ENCODE measurements at places on chromosomes 7 and 10.

DNA sequence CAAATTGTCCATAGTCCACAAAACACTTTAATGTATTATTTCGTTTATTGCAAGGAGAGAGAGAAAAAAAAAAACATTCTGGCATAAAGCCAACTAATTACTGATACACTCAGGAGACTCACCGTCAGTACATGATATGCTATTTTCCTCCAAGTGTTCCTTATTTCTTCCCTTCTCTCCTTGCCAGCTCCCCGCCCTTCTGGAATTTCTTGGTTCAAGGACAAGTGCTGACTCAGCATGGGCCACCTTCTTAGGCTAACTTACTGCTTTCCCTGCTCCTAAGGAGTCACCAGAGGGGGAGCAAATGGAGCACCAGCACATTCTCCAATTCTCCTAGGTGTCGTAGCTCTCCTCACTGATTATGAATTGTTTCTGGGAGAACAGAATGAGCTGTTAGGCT is 133.8 kb upstream of the HDAC9 start:
- DNase-seq: no peak

DNA sequence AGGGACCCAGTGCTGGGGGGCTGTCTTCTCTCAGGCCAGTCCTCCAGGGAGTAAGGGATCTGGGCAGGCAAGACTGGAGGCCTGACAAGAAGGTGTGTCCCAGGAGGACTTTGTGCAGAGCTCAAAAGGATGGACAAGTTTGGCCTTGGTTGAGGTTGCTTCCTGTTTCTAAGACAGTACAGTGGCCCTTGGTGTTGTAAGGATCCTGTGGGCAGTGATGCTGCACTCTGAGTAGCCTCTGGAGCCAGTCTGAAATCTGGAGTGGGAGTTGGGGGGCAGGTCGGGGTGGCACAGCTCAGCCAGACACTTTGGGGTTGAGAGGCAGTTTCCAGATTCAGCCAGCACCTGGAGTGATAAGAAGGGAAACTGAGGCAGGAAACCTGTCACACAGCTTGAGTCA is 139.2 kb upstream of the ZMIZ1 start:
- no peak for DNase-seq

DNA sequence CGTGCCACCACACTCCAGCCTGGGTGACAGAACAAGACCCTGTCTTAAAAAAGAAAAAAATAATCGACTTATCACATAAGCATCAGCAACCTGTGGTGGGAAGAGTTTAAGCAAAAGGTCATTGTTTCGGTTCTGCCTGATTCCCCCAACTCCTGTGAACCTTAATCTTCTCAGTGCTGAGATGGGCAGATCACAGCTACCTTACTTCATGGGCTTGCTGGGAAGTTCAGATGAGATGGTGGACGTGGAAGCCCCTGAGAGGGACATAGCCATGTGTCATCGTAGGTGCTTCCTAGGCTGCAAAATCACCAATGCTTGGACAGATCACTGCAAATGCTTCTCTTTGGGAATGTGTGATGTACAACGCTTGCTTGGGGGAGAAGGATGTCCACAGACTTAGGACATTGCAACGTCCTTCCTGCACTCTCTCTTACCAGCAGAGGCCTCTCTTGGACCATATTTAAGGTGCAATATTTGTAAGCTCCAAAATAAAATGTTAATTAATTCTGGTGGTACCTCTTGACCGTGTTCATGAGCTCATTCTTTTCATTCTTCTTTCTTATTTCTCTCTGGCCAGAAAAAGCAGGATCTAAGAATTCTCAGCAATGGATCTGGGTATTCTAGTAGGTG is 8.6 kb downstream of the GJD4 start:
- no peak for DNase-seq

- DNase-seq: no peak
Measured at GRCh38 chr10:124349996-124350280, 68.8 kb downstream of the OAT start.

DNA sequence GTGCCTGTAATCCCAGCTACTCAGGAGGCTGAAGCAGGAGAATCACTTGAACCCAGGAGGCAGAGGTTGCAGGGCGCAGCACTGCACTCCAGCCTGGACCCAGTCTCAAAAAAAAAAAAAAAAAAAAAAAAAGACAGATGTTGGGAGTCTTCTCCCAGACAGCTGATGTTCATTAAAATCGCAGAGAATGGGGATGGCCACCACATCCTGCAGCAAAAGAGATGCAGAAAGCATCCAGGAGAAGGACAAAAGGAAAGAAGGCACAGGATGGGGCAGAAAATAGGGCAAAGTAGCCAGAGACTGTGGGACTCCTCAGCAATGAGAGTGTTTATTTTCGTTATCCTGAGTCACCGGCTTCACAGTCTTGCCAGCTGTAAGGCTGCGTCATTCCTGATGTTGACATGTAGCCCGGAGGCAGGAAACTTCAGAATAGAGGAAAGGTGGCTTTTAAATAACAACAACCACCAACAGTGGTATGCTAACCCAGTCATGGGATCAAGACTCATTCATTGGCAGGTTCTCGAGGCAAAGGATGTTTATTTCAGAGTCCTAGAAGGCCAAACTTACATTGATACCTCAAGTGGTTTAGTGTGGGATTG is 149.5 kb upstream of the SVIL start:
- no peak for DNase-seq

DNA sequence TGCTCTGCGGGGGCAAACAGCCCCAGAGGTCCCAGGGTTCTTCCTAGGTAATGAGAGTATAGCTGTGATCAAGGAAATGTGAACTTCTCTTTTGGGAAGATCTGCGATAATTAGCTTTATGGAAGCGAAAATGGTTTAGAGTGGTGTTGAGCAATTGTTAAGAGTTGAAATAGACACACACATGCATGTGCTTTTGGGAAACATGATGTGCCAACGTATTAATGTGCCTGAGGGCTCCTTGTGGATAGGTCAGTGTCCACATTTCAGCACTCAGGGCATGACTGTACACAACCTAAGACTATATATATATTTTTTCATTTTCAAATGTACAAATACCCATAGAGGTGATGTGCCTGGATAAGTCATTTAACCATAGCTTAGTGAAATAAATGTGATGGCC is 67.0 kb downstream of the GSDME start:
- no peak for DNase-seq

DNA sequence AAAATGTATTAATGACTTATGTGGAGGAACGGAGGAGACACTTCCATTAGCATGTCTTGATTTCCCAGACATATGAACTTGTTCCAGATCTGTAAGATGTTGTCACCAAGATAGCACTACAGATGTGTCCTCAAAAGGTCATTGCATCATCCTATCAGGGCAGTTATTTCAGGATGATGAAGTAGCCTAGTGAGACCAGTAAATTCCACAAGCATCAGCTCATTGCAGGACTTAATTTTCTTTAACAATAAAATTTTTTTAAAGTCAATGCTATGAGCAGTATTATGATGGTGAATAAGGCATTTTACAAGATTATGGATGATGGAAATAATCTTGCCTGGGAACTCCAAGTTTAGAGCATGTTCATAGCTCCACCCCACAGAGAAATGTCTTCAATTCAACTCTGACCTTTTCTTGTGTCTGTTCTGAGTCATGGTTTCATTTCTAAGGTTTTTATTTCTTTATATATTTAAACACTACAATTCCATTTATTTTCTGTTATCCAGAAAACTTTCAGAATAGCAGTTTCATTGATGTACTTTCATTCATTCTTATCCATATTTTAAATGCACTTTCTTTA is 1203.3 kb upstream of the CELF2 start:
- DNase-seq: no peak

- no peak for DNase-seq
Measured at GRCh38 chr10:13794992-13795612, 208.3 kb downstream of the PRPF18 start.

DNA sequence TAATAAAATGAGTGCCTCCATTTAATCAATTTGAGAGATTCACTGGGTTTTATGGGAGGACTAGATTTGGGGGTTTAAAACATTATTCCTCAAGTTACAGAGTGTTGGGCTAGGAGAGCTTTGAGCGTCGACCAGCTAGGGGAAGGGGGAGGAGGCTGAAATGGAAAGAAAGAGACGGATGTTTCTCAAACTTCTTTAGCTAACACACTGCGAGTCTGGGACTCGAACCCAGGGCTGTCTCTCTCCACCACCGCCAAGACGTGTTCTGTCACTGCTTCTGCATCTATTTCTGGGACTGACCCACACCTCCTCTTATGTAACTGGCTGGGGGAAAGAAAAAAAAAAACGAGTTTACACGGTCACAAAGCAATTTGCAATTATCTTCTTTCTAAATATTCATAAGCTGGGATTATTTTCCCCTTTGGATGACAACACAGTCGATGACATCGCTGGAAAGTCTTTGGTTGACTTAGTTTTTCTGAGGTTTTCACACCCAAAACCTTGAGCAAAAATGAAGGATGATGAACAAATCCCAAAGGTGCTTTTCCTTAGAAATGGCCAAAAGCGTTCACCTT is 27.2 kb downstream of the CHST15 start:
- DNase-seq: no peak

- no peak for DNase-seq
Measured at GRCh38 chr7:151660141-151660540, 140.4 kb upstream of the RHEB start.

- DNase-seq: peak; percentile 73
Measured at GRCh38 chr10:29056729-29057128, 232.1 kb upstream of the LYZL1 start.

DNA sequence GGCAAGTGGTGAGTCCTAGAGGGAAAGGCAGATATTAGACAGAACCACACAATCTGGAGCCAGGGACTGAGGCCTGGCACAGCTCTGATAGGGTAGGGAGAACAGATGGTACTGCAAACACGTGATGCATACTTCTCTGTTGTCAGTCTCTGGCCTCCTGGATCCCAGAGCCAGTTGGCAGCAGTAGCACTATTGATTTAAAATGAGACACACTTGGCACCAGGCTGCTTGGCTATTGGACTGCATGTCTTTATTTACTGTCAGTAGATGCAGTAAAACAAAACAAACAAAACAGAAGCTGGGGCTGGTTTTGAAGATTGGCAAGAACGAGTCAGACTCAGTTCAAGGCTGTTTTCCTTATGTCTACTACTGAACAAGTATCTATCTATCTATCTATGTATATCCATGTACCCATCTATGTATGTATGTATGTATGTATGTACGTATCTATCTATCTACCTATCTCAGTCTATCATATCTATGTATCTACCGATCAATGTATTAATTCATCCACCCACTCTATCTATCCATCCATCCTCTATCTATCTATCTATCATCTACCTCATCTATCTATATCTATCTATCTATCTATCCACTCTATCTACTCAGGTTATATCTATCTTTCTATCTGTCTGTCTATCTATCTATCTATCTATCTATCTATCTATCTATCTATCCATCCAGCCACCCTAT is 23.4 kb upstream of the MGAM2 start:
- DNase-seq: peak; percentile 91

- DNase-seq: peak; percentile 11
Measured at GRCh38 chr7:47580811-47581331, 1.0 kb downstream of the TNS3 start.

DNA sequence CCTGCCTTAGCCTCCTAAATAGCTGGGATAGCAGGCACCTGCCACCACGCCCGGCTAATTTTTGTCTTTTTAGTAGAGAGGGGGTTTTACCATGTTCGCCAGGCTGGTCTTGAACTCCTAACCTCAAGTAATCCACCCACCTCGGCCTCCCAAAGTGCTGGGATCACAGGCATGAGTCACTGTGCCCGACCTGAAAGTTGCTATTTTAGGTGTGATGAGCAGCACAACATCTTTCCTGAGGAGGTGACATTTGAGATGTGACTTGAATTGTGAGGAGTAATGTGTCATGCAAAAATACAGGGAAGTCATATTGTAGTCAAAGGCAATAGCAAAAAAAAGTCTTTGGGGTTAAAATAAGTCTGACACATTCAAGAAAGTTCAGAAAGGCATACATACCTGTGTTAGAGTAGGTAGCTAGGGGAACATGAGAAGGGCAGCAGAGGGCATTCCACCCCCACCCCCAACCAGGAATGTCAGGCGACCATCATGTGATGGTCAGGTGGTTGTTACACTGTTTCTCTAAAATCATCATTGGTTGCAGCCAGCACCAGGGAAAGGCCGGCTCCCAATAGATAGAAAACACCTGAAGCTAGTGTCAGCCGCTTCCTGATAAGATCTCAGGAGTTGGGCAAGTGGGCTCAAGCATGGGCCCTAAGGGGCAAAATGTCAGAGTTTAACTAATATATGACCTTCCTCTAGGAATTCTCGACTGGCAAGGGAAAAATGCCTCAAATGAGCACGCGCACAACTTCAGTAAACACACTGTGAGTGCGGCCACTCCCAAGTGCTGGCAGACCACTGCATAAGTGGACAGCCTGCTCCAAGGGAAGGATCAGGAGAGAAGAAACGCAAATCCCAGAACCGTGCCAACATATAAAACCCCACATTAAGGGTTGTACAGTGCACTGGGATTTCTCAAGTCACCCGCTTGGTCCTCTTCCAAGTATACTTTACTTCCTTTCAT is at the start of gene TACC2:
TSS of gene TACC2 (plus strand) at position 803 of the 964 bp plus-strand sequence. CDS start 32,819 bp downstream, outside the sequence.
- DNase-seq: no peak

DNA sequence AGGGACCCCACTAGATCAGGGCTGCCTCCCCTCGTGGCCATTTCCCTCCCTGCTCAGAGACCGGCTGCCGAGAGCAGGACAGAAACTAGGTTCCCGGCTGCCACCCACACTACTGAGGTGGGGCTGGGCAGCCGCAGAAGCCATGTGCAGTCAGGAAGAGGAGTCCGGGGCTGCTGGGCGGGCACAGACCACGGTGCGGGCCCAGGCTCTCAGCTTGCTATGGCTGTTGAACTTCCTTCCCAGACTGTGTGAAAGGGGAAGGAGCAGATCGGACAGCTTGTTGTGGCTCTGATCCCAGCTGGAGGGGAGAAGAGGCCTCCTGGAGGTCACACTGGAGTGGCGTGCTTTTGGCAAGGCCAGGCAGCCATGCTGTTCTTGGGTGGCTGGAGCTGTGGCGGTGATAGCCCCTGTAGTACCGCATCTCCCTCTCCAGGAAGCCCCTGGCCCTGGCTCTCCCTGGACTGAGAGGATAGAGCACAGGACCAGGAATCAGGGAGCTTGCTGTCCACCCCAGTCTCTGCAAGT is 56.8 kb downstream of the HK1 start:
- DNase-seq: no peak

DNA sequence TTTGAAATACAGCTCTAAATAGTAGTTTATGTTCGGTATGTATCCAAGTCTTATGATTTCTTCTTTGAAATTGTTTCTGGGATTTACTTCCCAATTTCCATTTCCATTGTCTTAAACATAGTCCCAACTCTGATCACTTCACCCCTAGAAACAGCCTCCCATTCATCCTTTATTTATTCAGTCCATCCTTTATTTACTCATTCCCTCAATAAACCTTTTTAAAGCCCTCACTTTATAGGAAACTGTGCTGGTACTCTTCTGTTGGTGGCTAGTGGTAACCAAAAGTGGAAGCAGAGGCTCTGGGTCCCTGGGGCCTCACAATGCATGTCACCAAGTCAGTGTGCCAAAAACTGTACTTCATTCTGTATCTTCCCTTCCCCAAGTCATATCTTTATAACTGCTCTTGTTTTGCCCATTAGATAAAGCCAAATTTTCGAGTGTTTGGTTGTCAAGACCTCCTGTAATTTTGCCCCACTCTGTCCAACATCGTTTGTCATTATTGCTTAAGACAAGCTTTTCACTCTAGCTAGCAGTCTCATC is 3.9 kb upstream of the EPC1 start:
- no peak for DNase-seq

All from NCI-H524 (cell line).